ENCODE measurements at places on chromosomes 6 and 20.

GRCh38 chr6:157005940-157006339, 228.8 kb downstream of the ARID1B start:
- DNase-seq = no peak

- no peak for DNase-seq
Observed at GRCh38 chr20:6094063-6094462, 28.8 kb downstream of the FERMT1 start.

- DNase-seq = no peak
Observed at GRCh38 chr20:63027221-63027921, 20.6 kb upstream of the BHLHE23 start.

DNA sequence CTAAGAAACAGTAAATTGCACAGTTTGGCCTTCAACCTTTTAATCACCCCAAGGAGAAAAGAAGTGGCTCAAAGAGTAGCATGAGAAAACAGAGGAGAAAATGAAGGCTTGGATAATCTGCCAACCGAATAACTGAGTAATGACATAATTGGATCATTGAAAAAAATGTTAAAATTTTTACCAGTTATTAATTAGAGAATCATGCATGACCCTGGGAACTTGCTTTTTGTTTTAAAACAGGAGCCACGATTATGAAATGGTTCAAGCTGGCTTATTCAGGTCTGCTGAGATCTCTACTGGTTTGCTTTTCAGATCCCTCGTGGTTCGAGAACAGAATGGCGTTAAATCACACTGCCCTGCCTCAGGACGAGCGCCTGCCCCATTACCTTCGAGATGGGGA, at the start of gene OPN5:
Gene OPN5 (plus strand): TSS at position 301 of the 400 bp plus-strand sequence. CDS start 35 bp downstream, at position 336.
- DNase-seq = no peak

GRCh38 chr6:168132531-168133167, 53.6 kb upstream of the FRMD1 start:
- DNase-seq = peak; percentile 6

DNA sequence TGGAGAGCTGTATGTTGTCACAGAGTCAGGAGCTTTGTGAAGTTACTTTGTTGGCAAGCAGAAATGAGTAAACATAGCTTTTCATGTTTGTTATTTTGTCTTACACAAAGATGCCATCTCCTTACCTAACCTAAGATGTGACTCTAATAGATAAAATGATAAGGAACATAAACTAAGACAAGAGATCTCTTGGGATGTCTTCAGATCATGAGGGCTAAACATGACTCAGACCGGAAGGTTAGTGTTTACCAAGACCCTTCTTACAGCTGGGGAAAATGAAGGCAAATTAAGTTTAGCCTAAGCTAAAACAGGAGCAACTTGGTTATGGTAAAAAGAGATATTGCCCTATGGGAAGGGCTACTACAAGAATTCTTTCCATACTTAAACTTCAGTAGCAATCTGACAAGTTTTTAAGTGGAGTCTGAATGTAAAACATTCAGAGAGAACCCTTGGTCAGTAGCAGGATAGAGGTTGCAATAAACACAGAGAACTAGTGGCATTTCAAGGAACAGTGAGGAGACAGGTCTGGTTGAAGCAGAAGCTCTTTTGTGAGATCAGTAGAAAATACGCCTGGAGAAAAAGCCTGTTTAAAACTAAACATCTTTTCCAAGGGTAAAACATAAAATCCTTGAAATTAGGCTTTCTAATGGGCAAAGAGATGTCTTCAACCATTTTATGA, 29.9 kb downstream of the SGK1 start:
- DNase-seq = no peak

GRCh38 chr6:63094947-63095346, 116.3 kb upstream of the FKBP1C start:
- no peak for DNase-seq

- no peak for DNase-seq
Observed at GRCh38 chr6:9554806-9555205, 860.1 kb downstream of the TFAP2A start.

DNA sequence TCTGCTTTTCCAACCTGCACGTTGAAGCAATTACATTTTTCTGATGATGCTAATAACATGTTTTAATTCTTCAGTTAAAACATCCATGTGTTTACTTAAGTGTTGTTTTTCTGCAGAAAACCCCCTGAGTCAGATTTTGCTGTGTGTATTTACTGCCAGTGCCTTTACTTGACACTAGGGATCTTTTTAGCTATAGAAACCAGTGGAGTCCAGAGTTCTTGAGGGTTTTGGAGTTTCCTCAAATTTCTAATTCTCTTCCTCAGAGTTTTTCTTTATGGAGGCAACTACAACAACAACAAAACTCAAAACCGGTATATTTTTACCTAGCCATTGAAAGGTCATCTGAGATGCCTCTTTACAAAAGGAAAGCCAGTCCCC, 168.4 kb downstream of the JARID2 start:
- DNase-seq = no peak

DNA sequence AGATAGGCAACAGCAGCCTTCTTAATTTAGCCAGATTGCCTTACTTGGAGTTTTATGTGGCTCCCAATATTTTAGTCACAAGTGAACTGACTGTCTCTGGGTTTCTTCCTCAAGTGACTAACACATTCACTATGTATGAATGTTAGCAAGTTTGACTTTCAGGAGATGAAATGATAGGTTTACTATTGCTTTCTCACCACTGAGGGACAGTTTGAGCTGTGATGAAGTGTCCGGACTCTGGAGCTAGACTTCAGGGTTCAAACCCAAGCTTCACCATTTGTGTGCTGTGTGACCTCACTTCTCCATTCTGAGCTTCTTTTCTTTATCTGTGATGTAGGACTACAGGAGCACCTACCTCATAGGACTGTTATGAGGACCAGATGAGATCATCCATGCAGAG, 8.2 kb downstream of the DHX35 start:
- no peak for DNase-seq

DNA sequence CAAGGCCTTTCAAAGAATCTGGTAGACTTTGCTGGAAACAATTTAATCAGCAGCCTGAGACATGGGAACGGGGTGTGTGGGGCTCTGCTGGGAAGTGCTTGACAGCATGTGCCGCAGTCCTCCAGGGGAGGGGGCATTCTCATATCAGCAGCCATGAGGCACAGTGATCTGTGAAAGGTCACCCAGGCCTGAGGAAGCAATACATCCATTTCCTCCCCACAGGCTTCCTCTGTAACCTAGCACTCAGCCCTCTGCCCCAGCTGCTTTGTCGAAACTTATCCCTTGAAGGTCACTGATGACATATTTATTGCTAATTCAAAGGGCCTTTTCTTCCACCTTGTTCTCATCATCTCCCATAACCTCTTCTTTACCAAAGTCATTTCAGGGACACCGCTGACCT, 103.3 kb downstream of the TNFAIP3 start:
- DNase-seq = no peak

- DNase-seq = no peak
Observed at GRCh38 chr20:3315136-3315535, 76.1 kb upstream of the SLC4A11 start.

GRCh38 chr6:167165858-167166471, 8.2 kb upstream of the GPR31 start:
- DNase-seq = no peak

GRCh38 chr20:23588434-23589403, 17.0 kb downstream of the CST9 start:
- DNase-seq = no peak

DNA sequence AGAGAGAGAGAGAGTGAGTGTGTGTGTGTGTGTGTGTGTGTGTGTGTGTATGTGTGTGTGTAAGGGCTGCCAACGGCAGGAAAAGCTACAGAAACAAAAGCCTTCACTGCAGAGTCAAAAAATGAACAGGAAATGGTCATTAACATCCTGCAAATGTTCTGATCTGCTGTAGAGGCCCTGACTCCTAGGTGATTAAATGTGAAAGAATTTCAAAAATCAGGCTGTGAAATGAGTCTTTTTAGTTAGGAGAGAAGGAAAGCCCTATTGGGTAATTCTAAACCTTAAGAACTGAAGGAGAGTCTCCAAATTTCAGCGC, 166.5 kb upstream of the MYLIP start:
- DNase-seq = no peak

DNA sequence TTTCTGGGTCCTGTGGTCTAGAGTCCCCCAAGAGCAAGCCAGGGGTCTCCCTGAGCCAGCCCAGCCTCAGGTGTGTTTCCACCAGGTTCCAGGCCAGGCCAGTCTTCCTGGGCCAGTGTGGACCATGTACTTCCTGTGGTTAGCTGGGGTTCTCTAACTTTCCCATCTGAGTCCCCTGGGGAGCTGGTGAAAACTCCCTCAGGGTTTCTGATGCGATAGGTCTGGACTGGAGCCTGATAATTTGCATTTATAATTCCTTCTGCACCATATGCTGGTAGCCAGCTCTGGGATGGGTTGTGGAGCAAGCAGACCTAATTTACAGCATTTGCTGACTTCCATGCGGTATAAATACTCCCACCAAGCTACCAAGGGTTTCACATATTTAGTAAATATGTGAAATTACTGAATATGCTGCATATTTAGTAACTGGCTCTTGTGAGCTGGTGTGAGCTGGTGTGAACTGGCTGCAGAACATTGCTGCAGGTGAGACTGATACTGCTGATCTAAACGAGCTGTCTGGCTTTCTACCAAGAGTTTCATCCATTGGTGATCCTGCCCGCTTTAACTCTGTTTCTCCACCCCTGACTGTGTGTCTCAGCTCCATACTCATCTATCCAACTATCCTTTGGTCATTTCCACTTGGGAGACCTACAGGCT, 62.6 kb downstream of the RIN2 start:
- DNase-seq = no peak

- DNase-seq = no peak
Observed at GRCh38 chr6:66429210-66429609, 722.2 kb upstream of the EYS start.

- DNase-seq = no peak
Observed at GRCh38 chr20:10916312-10916711, 242.5 kb upstream of the JAG1 start.

DNA sequence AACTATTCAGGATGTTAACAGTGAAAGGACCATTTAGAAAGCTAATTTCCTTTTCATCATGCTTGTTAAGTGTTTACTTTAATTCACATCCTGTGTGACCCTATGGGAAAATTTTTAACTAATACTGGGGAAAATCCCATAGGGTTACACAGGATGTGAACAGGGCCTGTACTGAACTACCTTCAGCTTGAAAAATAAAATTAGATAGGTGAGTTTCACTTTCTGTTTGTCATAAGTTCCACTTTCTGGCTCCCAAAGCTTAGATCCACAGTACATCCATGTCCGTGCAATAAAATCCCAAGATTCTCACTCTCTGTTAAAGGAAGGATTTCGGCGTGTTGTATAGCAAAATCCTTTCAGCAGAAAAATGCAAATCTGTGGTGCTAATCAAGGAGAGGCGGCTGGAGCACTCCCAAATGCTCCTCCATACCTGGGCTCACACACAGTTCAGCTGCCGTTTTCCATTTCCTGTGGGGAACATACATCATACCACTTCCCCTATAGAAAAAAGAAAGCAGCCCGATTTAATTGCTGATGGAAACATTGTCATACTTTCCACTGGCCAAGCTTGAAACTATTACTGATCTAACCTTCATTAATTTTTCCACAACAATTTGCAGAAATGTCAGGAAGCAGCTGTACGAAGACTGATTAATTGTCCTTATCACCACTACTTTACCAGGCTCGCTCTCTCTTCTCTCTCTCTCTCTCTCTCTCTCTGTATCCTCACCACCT, 125.2 kb downstream of the HIVEP2 start:
- DNase-seq = no peak

- DNase-seq = no peak
Observed at GRCh38 chr6:18405477-18406293, 18.5 kb downstream of the RNF144B start.

- no peak for DNase-seq
Observed at GRCh38 chr20:7829776-7830175, 110.5 kb downstream of the HAO1 start.

DNA sequence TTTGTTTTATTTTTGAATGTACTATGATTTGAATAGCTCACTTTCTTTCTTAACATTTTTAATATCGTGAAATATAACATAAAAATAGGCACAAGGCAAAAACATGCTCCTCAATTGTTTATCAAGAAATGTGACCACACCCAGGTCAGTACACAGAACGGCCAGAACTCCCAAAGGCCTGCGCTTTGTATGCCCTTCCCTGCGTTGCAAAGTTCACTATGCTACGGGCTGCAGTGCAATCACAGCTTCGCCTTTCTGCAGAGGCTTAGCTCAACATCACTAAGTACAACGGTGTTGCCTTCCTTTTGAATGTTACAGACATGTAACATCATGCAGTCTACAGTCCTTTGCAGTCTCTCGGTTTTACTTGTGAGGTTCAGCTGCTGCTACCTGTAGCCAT, 333.4 kb downstream of the THBS2 start:
- DNase-seq = no peak

GRCh38 chr6:346386-347030, 45.0 kb upstream of the IRF4 start:
- no peak for DNase-seq

GRCh38 chr6:39330057-39330456, 7.6 kb upstream of the KCNK16 start:
- DNase-seq = no peak

DNA sequence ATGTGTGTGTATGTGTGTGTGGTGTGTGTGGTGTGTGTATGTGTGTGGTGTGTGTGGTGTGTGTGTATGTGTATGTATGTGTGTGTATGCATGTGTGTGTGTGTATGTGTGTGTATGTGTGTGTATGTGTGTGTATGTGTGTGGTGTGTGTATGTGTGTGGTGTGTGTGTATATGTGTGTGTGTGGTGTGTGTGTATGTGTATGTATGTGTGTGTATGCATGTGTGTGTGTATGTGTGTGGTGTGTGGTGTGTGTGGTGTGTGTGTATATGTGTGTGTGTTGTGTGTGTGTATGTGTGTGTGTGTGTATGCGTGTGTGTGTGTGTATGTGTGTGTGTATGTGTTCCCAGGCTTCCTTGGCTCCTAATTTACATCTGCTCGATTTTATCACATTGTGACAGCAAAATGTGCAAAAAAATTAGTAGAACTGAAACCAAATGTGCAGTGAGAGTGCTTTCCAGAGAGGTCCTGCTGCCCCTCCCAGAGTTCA, 234.5 kb downstream of the BMP7 start:
- DNase-seq = no peak

DNA sequence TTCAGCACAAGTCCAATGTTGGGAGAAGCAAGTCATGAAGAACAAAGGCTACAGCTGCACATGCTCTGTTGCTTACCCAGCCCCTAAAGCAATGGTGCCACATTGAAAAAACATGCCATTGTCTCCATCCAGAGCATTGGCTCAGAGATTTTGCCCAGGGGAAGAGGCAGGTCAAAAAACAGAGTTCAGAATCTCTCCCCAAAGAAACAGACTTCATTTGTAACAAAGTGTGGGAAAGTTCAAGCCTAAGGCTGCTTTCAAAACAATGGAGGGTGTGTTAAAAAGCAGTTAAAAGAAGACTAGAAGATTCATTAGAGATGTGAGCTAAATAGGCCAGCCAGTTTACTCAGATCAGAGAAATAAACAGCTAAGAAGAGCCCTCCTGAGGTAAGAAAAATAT, 63.6 kb downstream of the DZANK1 start:
- DNase-seq = no peak

- DNase-seq = no peak
Observed at GRCh38 chr6:31420546-31420945, 17.2 kb downstream of the MICA start.

GRCh38 chr20:9940329-9940728, 94.5 kb upstream of the ANKEF1 start:
- no peak for DNase-seq

All from T-helper 2 cell (primary cell).